Stimulated activated CD4-positive, alpha-beta T cell treated with anti-CD3 and anti-CD28 coated beads, TNF-alpha, amount 100 ng/mL, for 24 hours (primary cell): ENCODE measurements at places on chromosomes 6 and 20.

DNA sequence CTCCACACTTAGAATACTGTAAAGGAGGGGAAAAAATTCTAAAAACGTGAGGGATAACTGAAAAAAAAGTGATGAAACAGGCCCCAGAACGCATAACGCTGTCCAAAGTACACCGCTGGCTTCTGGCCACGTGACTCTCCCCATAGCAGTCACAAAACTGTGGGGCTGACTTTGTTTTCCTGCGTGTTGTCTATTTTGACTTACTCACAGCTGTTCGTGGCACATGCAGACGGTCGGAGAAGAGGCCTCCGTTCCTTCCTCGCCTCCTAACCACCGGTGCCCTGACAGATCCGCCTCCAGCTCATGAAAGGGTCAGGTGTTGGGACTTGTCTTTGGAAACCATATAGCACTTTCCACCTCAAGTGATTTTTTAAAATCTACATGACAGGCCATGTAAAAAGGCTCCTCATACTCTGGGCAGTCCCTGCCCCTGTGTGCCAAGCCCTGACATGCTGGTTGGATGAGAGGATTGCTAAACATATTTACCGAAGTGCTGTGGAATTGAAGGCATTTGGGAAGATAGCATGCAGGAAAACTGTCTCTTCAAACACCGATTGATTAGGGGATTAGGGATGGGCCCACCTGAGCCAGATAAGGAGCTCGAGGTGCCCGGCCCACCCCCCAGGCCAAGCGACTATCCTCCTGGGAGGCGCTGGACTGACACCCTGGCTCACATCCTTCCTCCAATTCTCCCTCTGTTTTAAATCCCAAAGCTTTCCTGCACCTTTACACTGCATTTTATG, 54.8 kb downstream of the DACT2 start:
- DNase-seq: no peak

DNA sequence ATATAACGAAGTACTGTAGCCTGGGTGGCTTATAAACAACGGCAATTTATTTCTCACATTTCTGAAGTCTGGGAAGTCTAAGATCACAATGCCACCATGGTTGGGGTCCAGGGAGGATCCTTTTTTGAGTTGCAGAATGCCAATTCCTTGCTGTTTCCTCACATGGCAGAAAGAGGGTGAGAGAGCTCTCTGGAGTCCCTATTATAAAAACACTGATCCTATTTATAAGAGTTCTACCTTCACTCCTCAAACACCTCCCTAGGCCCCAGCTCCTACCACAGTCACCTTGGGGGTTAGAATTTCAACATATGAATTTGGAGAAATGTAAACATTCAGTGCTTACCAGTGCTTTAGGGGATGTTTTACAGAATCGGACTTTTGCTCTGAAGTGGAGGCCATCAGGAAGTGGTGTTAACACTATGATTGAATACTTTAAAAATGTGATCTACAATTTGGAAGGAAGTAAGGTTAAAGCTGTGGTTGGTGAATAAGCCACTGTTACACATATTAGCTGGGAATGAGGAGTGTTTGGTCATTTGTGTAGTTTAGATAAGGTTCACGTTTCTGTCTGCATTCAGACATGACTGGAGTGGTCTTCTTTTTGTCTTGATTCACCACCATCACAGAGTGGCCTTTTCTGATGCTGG, 79.9 kb upstream of the SPTLC3 start:
- DNase-seq: no peak

GRCh38 chr6:22056398-22056797, 240.4 kb downstream of the PRL start:
- no peak for DNase-seq

DNA sequence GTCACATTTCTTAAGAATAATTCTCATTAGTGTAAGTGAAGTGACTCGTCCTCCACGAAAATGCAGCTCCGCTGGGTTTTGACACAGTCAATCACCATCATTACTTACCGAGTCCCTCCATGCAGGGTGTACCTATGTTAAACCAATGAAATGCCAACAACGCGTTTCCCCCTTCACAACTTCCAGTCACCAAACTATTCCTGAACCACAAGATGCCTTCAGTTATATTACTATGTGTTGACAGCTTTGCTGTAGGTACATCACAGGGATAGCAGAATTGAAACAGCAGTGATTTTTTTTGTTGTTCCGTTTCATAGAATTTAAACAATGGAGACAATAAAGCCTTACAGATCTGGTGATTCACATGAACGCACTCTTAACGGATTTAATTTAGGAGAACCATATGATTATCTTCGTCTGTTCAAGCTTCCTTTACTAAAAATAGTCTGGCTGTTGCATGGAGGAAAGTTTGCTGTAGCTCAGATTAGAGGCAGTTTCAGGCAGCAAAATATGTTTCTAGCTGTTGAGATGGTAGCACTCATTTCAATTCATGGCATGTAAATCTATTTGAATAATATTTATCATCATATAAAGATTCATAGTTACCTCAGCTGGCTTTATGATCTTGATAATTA, 652.8 kb downstream of the PRKN start:
- no peak for DNase-seq

- no peak for DNase-seq
These were observed 4.4 kb downstream of the PGK2 start for GRCh38 chr6:49782725-49783124.

GRCh38 chr20:61801857-61802442, 263.7 kb downstream of the TAF4 start:
- DNase-seq: no peak

DNA sequence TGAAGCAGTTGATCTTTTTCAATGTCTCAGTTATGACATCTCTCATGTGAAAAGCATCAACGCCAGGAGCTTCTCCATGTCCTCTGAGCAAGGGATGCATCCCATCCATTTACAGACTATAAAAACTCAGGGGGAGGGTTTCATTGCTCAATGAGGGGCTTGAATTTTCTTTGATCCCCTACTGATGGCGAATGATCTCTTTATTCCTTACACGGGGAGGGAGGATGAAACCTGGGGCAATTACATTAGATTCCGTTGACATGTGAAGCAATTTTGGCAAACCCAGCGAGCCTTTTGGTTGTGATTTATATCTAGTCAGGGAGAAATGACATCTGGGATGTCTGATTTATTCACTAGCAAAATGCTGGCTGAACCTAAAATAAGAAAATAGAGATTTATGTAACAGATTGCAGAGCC, 268.9 kb downstream of the HIVEP2 start:
- no peak for DNase-seq

GRCh38 chr6:143007646-143008045, 53.0 kb upstream of the AIG1 start:
- DNase-seq: no peak

DNA sequence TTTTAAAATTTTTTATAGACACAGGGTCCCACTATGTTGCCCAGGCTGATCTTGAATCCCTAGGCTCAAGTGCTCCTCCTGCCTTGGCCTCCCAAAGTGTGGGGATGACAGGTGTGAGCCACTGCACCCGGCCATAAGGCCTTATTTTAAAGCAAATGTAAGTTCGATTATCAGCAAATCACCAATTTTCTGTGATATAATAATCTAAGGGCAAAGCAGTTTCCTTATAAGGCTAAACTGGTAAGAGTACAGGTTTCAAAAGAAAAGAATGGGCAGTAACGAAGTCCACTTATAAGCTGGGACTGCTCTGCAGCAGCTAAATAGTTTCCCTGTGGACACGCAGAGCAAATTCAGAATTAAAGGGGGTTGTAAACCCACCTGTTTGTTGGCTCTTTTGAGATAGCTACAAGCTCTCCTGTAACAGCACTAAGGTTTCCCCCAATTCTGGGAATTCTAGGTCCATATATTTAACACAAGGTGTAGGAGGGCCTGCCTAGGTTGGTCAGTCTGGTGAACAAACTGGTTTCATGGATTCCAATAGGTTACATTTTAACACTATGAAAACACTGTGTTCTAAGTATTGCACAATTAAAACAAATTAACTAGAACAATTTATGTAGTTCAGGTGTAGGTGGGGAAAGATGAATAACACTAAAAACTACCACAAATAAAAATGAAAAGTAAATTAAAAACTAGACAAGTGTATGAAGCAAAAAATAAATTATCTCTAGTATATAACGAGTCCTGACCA, 26.3 kb downstream of the LHFPL5 start:
- DNase-seq: no peak

- no peak for DNase-seq
These were observed 47.6 kb upstream of the CDKAL1 start for GRCh38 chr6:20486641-20487040.

GRCh38 chr6:155765275-155766194, 309.9 kb upstream of the NOX3 start:
- no peak for DNase-seq

GRCh38 chr20:24150406-24150805, 161.8 kb upstream of the GGTLC1 start:
- no peak for DNase-seq

DNA sequence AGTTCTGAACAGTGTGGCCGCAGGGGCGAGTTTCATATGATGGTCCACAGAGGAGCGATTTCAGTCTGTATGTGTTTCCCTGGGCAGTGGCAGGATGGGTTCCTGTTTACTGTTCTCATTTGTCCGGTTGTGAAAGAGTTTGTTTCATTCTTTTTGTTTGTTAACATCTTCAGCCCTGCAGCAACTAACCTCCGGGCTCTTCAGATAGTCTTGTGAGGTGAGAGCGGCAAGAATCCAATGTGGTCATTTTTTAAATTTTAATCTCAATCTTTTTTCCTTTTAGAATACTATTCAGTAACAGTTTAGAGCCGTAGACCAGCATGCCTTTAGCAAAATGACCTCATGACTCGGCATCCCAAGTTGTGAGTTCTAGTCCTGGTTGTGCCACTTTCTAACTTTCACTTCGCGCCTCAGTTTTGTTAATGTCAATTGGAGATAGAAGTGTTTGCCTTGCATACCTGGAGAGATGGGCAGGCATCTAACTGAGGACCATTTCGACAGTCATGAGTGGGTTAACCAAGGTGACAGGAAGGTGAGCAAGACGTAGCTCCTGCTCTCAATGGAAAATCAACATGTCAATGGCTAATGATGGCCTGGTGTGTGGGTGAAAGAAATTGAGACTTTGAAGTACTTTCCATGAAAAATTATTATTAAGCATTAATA, 38.5 kb upstream of the PXDC1 start:
- no peak for DNase-seq

DNA sequence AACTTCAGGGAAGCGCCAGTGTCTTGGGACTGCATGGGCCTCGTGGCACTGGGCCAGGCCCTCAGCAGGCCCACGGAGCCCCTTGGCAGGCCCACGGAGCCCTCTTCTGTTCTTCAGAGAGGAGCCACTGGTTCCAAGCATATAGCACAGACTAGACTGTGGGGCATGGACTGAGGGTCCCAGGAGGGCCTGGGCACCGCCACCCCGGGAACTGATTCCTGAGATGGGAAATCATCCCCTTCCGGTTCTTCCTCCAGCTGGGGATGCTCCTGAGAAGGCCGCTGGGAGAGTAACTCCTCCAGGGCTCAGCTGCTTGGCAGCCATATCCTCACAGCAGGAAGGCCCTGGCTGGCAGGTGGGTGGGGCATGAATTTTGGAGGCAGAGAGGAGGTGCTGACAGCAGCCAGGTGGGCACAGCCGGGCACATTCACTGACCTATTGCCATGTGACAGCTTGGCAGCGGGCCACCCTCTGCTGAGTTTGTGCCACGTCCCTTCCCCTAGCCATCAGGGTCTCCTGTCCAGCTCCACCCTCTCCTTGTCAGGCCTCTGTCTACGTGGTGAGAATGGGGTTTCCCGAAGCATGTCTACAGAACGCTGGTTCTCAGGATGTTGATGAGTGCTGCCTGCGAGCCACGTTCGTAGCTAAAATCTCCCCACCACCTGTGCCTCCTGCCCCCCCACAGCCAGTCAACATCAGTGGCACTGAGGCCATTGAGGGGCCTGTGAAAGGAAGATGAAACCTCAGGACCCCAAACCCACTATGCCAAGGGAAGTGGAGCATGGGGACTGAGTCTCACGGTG, 152.1 kb downstream of the TAF4 start:
- DNase-seq: no peak

- DNase-seq: no peak
These were observed 51.2 kb upstream of the MARCKS start for GRCh38 chr6:113805811-113806495.

- no peak for DNase-seq
These were observed 139.6 kb downstream of the PHACTR3 start for GRCh38 chr20:59743767-59744485.

DNA sequence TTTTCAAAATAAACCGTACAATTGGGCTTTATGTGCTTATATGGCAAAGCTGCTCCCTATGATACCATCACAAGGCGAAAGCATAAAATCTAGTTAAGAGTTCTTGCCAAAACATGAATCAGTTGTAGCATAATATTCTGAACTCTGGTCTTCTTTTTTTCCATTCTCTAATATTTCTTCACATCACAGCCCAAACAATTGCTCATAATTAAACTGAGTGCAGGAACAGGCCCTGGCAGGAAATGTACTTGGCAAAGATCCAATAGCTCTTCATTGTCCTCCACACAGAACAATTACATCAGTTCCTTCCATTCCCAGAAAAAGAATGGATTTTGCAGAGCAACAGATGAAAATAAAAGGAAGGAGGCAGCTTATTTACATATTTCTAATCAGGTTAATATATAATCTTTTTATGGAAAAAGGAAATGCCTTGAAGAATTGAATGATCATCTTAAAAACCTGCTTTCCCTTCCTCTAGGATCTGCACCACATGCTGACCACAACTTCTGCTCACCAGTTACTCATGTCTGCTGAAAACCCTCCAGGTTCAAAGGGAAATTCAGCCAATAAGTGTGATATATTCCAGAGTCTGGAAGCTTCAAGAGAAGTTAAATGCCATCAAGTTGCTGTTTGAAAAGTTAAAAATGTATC, 123.3 kb upstream of the COL21A1 start:
- DNase-seq: no peak

DNA sequence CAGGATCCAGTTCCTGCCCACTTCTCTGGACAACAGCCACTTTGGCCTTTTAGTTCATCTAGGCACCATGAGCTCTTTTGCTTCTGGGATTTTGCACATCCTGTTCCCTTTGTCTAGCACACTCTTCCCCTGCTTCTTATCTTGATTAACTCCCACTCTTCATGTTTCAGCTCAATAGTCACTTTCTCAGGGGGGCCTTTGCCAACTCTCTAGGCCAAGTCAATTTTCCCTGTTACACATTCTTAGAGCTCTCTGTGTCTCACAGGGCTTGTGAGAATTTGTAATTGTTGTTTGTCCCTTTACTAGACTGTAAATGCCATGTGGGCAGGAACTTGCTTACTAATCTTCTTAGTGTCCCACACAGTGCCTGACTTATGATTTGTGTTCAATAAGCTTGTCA, 58.1 kb upstream of the EPB41L1 start:
- DNase-seq: no peak

- no peak for DNase-seq
These were observed 108.8 kb downstream of the PPP1R14C start for GRCh38 chr6:150251566-150252186.

- no peak for DNase-seq
These were observed 1055.1 kb upstream of the GJE1 start for GRCh38 chr6:141077355-141078333.

- DNase-seq: no peak
These were observed 64.6 kb upstream of the UST start for GRCh38 chr6:148682252-148682651.

- no peak for DNase-seq
These were observed 14.4 kb downstream of the MKKS start for GRCh38 chr20:10419550-10420133.

GRCh38 chr20:8647961-8648441, 420.9 kb upstream of the PLCB4 start:
- no peak for DNase-seq
